ENCODE measurements at places on chromosomes 7 and 10.

DNA sequence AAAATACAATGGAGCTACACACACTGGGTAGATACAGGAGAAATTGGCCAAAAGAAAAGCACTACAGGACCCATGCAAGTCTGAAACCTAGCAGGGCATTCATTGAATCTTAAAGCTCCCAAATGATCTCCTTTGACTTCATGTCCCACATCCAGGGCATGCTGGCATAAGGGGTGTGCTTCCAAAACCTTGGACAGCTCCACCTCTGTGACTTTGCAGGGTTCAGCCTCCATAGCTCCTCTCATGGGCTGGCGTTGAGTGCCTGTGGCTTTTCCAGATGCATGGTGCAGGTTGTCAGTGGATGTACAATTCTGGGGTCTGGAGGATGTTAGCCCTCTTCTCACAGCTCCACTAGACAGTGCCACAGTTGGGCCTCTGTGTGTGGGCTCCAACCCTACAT lies 626.3 kb upstream of the POT1 start:
- no peak for DNase-seq

DNA sequence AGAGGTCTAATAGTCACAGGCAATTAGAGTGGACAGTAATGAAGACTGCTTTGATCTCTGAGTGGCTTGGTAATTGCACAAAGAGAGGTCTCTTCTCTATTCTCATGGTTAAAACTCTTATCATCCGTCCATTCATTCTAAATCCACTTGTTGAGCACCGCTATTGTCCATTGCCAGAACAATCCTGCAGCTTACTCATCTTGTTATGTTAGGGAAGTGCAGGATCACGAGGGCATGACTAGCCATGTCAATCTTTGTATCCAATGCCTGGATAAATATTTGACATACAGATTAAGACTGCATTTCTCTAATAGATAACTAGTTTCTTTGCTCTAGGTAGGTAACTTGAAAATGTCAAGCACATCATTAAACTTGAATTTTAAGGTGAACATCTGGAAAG lies 14.9 kb downstream of the SFTPD start:
- no peak for DNase-seq

DNA sequence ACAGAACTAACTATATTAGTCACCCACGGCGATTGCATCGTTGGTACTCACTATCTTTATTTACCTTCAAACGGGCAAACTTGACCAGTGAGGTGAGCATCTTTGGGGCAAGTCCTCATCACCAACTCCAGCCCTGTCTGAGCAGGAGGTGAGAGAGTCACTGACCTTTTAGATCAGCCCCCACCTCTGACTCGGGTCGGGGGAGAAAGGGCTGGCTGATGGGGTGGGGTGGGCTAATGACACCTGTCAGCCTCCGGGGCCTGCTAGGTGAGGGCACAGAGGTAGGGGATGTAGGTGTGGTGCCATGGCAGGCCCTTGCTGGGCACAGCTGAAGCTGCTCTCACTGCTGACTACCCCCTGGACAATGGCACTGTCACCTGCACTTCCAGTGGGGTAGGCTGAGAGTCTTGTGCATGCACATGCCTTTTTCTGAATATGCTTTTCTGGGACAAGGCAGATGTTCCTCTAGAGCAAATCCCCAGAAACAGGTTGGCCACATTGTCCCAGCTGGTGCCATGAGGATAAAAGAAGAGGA lies 359.5 kb upstream of the MKI67 start:
- DNase-seq: no peak

- DNase-seq: no peak
Measured at GRCh38 chr7:65731562-65732035, 141.3 kb upstream of the VKORC1L1 start.
